ENCODE measurements at places on chromosomes 7 and 10. TPM values are rescaled to one million over a fixed set of nuclear protein-coding genes. Genes with fewer than 3 reads are reported as not detected.
A peak's percentile ranks its signal among the peaks of the same experiment; 100 is the strongest.

DNA sequence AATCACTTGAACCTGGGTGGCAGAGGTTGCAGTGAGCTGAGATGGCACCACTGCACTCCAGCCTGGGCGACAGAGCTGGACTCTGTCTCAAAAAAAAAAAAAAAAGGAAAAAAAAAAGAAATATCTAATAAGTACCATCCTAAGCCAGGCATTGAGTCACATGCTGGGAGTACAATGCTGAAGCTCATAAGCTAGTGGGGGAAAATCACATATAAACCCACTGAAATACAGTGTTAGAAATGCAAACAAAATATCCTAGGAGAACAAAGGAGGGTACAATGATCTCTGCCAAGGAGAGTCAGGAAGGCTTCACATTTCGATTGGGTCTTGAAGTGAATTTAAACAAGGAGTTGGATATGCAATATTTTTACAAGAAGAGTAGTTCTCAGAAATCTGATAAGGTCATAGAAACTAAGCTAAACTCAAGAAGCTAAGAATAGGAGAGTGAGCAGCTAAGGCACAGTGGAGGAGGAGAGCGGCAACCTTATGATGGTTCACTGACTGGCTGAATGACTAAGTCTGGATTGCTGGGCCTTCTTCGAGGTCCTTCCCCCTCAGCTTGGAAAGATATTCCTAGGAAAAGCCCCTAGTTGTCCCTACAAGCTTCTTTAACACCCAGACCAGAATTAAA lies 115.5 kb downstream of the PHTF2 start:
- DNase-seq, result no peak

GRCh38 chr10:128167926-128168520 lies 41.8 kb upstream of the MKI67 start:
- no peak for DNase-seq

GRCh38 chr10:88794731-88795130 lies 7.8 kb upstream of the LIPM start:
- no peak for DNase-seq

DNA sequence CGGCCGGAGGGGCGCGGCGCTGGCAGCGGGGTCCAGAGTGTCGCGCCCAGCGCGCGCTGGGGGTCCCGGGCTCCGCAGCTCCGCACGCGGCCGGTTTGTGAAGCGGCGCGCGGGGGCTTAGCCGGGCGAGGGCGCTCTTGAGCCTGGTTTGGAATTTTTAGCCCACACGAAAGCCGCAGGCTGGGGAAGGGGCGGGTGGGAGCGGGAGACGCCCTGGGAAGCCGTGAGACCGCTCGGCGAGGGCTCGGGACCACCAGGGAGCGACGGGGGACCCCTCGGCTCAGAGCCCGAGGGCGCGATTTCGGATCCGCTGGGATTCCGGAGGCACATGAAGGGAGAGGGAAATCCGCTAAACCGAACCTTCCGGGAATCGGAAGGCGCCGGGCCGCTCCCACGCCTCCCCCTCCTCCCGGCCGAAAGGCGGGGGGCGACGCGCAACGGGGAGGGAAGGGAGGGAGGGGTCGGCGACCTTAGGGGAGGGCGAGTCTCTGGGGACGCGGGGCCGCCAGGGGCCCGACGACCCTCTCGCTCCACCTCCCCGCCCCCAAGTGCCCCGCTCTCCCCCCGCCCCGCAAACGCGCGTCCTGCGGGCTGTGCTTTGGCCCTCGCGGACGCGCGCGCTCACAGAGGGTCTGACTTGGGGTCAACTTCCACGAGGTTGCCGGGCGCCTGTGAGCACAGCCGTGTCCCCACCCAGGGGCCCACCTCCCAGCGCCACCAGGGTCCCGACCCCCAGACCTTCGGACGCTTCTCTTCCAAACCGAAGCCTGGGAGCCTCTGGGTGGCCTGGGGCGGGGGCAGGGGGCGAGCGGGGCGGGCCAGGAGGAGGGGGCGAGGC lies 5.1 kb upstream of the ELFN1 start:
- DNase-seq, result peak; percentile 87

SH3PXD2A gene
- polyA plus RNA-seq, result 32.0 TPM

GPRIN2 gene
- 4.0 TPM for polyA plus RNA-seq

LIPK gene
- not detected for polyA plus RNA-seq

Measured in left kidney (tissue), 8 donors.